Activated naive CD4-positive, alpha-beta T cell treated with anti-CD3 and anti-CD28 coated beads, Interleukin-2, amount 50 U/mL, for 72 hours (primary cell): ENCODE measurements at places on chromosomes 12 and 14. TPM values are rescaled to one million over a fixed set of nuclear protein-coding genes. Genes with fewer than 3 reads are reported as not detected.

The EPYC gene
- not detected for total RNA-seq

The RGS6 gene
- 0.64 TPM for total RNA-seq

The SERPINA3 gene
- total RNA-seq: not detected

The TMED10 gene
- 148 TPM for total RNA-seq

The MYO1H gene
- not detected for total RNA-seq

The EIF2S3B gene
- 0.49 TPM for total RNA-seq

DNA sequence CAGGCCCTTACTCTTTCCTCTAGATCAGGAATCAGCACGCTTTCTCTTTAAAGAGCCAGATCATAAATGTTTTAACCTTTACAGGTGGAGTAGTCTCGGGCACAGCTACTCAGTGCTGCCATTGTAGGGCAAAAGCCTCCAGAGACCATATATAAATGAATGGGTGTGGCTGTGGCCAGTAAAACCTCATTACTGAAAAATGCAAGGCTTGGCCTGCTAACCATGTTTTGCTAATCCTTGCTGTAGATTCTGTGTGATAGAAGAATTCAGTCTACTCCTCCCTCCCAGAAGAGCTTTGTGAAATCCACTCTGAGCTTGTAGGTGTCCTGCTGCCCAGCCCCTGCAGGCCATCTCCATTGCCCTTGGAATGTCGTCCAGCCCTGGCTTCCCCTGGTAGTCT lies 58.1 kb downstream of the HSP90AA1 start:
- DNase-seq: no peak

DNA sequence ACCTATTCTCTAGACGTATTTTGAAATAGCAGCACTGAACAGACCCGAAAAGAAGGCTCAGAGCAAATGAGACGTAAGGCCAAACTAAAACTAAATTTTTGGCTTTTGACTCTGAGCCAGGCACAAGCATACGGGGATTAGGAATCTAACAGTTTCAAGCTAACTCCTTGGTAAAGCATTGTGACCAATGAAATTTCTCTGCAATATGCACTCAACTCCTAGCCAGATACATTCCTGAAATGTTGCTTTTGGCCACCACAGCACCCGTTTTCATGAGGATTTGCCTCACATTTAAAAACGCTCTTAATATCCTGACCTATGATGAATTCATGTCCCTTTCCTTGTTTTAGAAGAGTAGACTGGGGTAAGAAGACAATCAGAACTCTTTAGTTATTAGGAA lies 53.1 kb upstream of the NPFF start:
- DNase-seq: no peak

DNA sequence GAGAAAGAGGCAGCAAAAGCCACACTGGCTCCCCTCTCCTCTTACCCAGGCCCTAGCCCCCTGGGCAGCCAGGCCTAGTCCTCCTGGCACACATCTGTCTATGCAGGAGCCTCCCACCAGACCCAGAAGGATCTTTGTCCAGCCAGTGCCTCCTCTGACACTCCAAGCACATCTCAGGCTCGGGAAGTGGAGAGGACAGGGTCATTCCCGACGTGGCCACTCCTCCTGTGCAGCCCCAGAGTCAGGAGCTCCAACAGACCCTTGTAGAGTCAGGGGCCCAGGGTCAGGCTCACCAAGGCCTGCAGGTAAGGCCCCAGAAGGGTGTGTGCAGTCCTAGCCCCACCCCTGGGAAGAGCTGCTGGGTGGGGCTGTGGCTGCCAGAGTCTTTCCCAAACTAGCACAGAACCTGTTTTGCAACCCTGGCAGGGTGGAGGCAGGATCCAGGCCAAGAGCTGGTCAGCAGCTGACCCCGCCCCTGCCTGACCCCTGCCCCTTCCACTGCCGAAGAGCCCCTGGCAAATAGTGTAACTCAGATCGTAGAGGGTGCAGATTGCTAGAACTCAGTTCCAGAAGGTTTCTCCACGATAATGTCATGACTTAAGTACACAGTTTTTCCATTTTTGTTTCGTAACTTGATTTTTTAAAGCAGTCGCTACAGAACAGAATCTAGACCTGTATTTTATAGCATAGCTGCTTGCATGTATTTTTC lies 26.6 kb upstream of the PNMA1 start:
- DNase-seq: no peak

GRCh38 chr12:93689076-93689834 lies 12.1 kb downstream of the CRADD start:
- DNase-seq: no peak

DNA sequence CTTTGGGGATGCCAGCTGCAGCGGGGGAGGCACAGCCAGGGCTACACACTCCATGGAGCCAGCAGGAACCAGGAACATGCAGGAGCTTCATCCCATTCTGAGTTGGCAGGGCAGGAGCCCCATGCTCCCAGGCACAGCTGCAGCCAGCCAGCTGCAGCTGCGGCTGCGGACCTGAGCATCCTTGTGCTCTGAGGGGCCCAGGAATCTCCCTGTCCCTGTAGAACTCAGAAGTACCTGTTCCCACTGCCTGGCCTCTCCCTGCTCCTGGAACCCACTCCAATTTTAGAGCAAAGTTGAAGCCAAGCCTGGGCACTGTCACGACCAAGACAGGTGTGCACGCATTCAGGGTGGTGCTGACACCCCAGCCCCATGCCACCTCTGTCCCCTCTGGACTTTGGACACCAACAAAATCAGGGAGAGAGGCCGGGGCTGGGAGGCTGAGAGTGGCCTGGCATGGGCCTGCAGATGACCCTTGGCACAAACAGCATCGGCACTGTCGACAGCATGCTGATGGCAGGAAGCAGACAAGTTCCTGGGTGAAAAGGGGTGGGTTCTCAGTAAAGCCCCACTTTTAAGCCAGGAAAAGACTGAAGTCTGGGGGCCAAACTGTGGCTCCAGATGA lies 257.3 kb upstream of the LRFN5 start:
- no peak for DNase-seq

DNA sequence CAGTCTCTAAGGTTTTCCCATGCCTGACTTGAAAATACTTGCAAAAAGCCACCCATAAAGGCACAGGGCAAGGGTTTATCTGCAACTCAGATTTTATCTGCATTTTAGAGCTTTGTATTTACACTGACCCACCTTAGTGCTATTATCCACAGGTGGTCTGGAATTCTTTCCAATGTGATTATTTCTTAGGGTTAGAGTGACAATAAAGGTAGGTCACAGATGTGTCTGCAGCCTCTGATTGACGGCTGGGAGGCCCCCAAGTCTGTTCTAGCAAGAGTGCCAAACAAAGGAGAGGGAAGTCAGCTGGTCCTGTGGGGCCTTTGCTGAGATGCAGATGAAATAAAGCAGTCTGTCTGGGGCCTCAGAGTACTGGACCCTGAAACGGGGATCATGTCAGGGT lies 64.0 kb downstream of the FRMD6 start:
- no peak for DNase-seq

DNA sequence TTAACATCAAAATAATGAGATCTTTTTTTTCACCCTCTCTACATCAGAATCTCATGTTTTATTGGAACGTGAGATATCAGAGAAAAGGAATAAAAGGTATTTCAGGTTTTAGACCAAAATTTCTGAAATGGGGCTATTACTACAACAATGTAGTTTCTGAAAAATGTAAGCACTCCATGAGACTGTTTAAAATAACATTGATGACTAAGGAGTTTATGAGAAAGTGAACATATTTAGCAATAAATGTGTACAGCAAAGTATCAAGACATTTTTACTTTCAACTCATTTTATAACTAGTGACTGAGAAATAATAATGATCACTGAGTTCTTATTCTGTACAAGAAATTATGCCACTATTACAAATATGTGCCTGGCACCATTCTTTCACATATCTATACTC lies 39.3 kb upstream of the ABCC9 start:
- no peak for DNase-seq

GRCh38 chr14:101358320-101359125 lies 202.8 kb upstream of the DIO3 start:
- no peak for DNase-seq

GRCh38 chr12:46907791-46908190 lies 82.0 kb upstream of the SLC38A4 start:
- no peak for DNase-seq

- no peak for DNase-seq
These were observed 8.4 kb downstream of the ASIC1 start for GRCh38 chr12:50065726-50066310.

GRCh38 chr12:122951979-122952892 lies 14.0 kb downstream of the ABCB9 start:
- DNase-seq: peak; percentile 73

DNA sequence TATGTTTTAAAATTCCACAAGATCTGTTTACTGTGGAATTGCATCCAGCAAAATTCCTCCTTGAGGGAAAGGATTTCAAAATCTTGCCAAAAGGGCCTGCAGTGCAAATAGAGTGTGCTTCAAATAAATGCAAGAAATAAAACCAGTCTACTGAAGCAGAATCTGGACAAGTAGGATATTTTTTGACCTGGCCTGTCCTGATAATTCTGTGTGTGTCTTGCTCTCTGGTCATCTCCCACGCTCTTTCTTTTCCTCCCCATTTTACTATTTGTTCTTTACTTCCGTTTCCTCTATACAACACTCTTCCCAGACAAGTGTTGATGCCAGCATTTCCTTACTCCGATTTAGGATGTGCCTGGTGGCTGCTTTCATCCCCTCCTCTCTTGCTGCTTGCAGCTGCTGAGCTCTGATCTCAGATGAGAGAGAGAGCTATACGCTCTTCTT lies 115.9 kb downstream of the GPR135 start:
- no peak for DNase-seq
